ENCODE measurements at places on chromosomes 2 and 18.

DNA sequence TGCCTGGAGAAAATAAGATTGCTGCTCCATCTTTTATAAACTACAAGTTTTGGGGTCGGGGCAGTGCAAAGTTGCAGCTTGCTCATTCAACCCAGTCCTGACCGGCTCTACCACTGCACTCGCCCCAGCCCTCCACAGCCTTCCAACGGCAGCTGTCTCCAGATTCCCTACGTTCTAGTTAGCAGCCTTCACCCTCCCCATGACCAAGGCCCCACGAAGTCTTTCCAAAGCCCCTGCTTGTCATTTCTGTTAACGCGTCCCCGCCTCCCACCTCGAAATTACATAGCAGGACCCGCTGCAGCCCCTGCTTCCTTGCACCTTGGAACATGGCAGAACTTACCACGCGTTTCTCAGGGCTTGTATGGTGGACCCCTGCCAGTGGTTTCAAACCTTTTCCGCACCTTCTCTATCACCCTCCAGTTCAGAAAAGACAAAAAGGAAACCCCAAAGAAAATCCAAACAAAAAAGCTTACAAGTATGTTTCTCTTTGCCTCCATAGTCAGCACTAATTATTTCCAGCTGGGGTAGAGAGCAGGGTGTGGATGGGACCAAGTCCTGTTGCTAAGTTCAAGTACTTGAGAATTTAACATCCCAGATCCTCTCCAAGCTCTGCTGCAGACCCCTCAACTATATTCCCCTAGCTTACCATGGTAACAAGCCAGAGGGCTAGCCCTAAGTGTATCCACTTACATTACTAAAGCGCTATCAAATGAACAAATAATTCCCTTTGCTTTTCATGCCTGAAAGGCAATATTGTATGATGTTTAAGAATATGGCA is 161.5 kb downstream of the TGIF1 start:
- DNase-seq = no peak

GRCh38 chr2:202171241-202171825 is 67.1 kb downstream of the SUMO1 start:
- no peak for DNase-seq

- DNase-seq = no peak
Observed at GRCh38 chr18:76972241-76972640, 149.9 kb downstream of the ZNF236 start.

GRCh38 chr2:5057891-5058351 is 634.3 kb upstream of the SOX11 start:
- peak; percentile 97 for DNase-seq

GRCh38 chr2:99789849-99790248 is 300.0 kb upstream of the REV1 start:
- no peak for DNase-seq

GRCh38 chr2:2569306-2569705 is 238.2 kb upstream of the MYT1L start:
- no peak for DNase-seq

GRCh38 chr2:24840164-24840869 is 47.1 kb downstream of the CENPO start:
- no peak for DNase-seq

GRCh38 chr2:15763106-15763821 is 171.6 kb downstream of the DDX1 start:
- no peak for DNase-seq

DNA sequence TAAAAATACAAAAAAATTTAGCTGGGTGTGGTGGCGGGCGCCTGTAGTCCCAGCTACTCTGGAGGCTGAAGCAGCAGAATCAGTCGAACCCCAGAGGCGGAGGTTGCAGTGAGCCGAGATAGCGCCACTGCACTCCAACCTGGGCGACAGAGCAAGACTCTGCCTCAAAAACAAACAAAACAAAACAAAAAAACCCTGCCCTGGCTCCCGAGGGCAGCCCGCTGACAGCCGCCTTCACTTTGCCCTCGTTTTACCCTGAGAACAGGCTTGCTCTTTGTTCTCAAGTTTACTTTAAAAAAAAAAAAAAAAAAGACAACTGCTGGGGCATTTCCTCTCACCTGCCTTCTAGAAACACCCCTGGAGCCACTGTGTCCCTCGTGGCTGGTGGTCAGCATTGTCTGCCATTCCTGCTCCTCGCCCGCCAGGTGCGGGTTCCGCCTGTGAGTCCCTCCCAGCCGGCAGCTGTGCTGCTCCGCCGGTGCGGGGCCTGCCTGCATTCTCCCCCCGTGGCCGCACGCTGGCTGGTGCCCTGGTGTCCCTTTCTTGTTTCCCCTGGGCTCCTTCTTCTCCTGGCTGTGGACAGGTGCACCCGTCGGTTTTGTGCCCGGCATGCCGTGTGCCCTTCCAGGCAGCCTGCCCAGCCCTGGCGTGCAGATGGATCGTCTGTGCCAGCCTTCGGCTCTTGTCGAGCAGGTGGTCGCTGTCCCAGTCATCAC is 105.7 kb downstream of the USP40 start:
- peak; percentile 31 for DNase-seq

GRCh38 chr2:126507425-126507911 is 148.5 kb upstream of the GYPC start:
- peak; percentile 85 for DNase-seq

GRCh38 chr2:28325173-28325566 is 67.5 kb upstream of the FOSL2 start:
- DNase-seq = no peak

DNA sequence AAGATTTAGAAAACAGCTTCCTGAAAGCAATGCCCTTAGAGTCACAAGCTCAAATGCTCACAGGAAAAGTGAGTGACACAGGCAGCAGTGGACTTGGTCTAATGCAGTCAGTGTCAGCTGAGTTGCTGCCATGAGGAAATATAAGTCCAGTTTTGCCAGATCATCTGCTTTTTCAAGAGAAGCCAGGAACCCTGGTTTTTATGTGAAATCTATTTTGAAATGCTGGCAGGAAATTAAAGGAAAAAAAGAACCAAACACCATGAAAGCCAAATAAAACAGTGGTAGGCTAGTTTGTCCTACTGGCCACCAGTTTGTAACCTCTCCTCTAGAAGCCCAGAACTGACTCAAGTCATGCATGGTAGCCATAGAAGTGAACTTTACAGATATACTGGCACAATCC is 109.2 kb downstream of the THADA start:
- no peak for DNase-seq

DNA sequence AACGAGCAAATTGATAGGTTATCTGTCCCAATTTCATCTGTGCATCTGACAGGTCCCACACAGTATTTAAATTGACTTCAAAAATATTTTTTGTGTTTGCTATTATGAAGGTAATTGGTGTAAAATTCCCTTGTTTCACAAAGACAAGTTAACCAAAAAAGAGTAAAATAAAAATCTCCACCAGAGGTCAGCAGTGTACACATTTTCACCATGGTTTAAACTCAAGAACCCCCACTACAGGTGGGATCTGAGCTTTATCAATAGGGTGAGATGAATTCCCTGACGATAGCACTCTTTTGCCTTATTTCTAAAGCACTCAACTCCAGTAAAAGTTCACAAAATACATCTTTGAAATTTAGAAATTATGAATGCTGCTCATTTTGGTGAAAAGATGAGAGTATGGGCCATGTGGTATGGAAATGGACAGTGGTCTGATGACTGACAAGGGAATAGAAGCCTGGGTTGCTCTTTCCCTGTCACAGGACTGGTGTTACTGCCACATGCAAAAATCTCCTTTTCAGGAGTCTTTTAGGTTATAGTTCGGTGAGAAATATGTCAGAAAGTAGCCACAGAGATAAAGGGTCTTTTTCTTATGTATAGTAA is 68.0 kb downstream of the SERPINB8 start:
- DNase-seq = peak; percentile 39

GRCh38 chr2:68799140-68800026 is 64.8 kb downstream of the ARHGAP25 start:
- peak; percentile 3 for DNase-seq

- DNase-seq = no peak
Observed at GRCh38 chr18:75089748-75090327, 119.1 kb downstream of the PTGR3 start.

All from NCI-H748 treated with DMSO at 0.1 percent for 48 hours (cell line).